ENCODE measurements at places on chromosomes 7 and 10.

- no peak for DNase-seq
Measured at GRCh38 chr10:24899571-24899970, 52.8 kb downstream of the PRTFDC1 start.

DNA sequence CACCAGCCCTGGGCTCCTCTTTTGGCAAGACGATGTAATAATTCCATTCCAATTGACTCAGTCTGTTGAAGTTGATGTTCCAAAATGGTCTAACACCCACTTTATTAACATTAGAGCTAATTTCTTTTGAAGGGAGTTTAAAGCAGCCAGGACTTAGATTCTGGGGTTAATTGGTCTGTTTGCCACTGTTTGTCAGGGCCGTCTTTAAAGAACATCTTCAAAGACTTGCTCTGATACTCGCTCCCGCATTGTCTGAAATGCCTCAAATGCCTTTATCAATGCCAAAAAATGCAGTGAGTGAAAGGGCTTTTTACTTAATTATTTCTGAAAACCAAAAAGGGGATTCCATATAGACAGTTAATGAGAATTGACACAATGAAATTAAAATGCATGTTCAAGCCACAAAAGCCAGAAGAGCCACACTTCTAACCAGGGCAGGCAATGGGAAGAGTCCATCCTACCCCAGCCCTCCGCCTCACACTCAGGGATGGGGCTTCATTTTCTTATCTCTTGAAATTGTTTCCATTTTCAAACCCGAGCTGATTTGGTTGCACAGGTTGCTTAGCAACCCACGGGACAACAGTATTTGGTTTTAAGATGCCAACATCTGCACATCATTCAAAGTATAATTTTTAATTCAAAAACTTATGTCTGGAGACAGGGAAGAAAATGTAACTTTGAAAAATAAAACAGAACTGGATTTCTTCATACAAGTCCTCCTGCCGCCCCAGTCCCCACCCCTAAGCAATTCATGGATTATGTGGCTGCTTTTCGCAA is 163.0 kb downstream of the FGFR2 start:
- DNase-seq = no peak

DNA sequence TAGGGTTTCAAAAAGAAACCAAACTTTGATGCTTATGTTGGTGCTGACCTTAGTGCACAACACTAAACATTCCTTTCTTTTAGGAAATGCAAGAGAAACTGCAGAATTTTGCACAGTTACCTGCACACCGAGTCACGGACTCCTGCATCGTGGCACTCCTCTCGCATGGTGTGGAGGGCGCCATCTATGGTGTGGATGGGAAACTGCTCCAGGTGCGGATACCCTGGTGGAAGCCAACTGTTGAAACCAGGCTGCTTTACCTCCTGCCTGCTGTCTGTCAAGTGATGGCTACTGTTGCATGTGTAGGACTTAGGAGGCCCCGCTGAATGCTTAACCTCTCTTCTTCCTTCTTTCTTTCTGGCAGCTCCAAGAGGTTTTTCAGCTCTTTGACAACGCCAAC is 11.7 kb downstream of the CASP2 start:
- peak; percentile 70 for DNase-seq

DNA sequence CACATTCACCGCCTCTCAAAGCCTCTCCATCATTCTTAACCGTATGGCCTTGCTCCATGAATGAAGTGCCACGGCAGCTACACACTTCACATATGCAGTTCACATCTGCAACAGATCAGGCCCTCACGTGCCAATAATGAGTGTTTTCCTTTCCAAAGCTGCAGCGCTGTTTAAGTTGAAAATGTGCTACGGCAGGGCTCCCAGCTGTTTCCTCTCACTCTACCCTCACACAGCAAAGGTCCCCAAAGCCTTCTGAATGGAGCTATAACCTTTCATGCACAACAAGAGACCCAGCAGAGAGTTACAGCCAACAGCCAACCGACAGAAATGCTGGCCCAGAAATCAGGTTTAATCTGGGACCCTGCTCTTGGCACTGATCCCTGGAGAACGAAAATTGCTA is 236.1 kb downstream of the ELMO1 start:
- no peak for DNase-seq

GRCh38 chr10:35870665-35871310 is 228.7 kb upstream of the FZD8 start:
- no peak for DNase-seq

- peak; percentile 77 for DNase-seq
Measured at GRCh38 chr10:62038609-62039190, 137.2 kb downstream of the ARID5B start.

GRCh38 chr10:113458451-113458850 is 94.4 kb upstream of the HABP2 start:
- DNase-seq = no peak

- DNase-seq = no peak
Measured at GRCh38 chr7:88041583-88041982, 107.5 kb downstream of the ADAM22 start.
